Thoracic aorta endothelial cell (primary cell): ENCODE measurements at places on chromosomes 2 and 18. TPM values are rescaled to one million over a fixed set of nuclear protein-coding genes. Genes with fewer than 3 reads are reported as not detected.

DNAJC5G gene
- not detected in 2 replicates for total RNA-seq

PLCL1 gene
- total RNA-seq = 9.6 and 9.7 TPM in 2 replicates

ATP6V1B1 gene
- total RNA-seq = 0.07 TPM in 1 of 2 replicates, not detected in the other

CHRND gene
- total RNA-seq = not detected in 2 replicates

ARHGAP28 gene
- total RNA-seq = 14.1 and 26.6 TPM in 2 replicates

HOXD4 gene
- total RNA-seq = 8.7 TPM in 1 of 2 replicates, not detected in the other

CYBRD1 gene
- 43.6 and 66.2 TPM in 2 replicates for total RNA-seq
